Activated naive CD8-positive, alpha-beta T cell treated with anti-CD3 and anti-CD28 coated beads, Interleukin-2, amount 10 ng/mL, durations not matched to agents 7 days and 5 days (primary cell): ENCODE measurements at places on chromosomes 4 and X. TPM values are rescaled to one million over a fixed set of nuclear protein-coding genes. Genes with fewer than 3 reads are reported as not detected.

DNA sequence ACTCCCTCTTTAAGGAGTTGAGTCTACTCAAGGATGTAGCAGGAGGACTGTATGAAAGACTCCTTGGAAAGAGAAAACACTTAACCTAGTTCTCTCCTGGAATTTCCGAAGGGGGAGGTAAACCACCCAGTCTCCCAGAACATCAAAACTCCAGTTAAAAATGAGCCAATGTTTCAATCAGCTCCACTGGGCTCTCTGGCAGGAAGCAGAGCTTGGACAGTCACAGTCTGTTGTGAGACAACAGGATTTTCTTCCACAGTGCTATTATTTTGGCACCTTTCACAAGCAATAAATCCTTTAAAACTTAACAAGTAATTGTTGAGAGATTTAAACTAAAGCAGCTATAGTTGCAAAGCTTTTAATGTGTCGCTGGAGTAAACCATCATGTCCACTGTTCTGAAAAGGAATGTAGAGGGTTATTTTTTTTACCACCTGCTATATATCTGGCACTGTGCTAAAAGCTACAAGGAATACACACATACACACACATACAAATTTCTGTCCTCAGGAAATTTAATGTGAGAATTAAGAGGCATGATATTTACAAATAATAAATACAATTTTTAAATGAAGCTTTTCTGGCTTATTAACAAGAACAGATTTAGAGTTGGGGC lies 229.2 kb upstream of the INTU start:
- no peaks in the 10 kb centered on the region for H3K36me3 ChIP-seq
- no peaks in the 10 kb centered on the region for H3K27me3 ChIP-seq
- DNase-seq, result no peak
- no peak overlapping the region for H3K27ac ChIP-seq
- no peaks in the 10 kb centered on the region for H3K4me1 ChIP-seq
- H3K4me3 ChIP-seq, result no peak overlapping the region

GRCh38 chr4:145840162-145840768 lies 98.4 kb downstream of the ZNF827 start:
- DNase-seq, result no peak
- H3K4me3 ChIP-seq, result no peak overlapping the region
- H3K4me1 ChIP-seq, result peaks cover 24% of the 10 kb centered on the region
- H3K27me3 ChIP-seq, result no peaks in the 10 kb centered on the region
- no peak overlapping the region for H3K27ac ChIP-seq
- H3K36me3 ChIP-seq, result peaks cover 25% of the 10 kb centered on the region

GRCh38 chr4:171636606-171637005 lies 176.6 kb upstream of the GALNTL6 start:
- no peak overlapping the region for H3K4me3 ChIP-seq
- no peak overlapping the region for H3K27ac ChIP-seq
- H3K36me3 ChIP-seq, result no peaks in the 10 kb centered on the region
- no peak for DNase-seq

DNA sequence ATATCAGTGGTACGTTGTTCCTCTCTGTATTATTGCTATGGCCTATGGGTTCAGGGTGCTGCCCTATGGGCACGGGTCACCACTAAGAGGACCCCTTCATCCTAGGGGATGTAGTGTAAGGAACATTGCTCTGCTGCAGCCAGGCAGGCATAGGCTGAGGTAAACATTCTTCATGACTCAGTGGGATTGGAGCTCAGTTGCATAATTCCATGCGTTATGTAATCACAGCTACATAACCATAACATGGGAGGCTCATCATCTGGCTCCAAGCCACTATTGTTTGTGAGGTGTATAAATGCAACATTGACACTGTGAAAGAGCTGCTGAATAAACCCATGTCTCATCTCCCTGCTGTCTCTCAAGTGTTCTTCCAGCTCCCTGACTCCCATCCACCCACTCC lies 375.2 kb downstream of the MAGEE1 start:
- no peaks in the 10 kb centered on the region for H3K4me1 ChIP-seq
- H3K36me3 ChIP-seq, result no peaks in the 10 kb centered on the region
- no peak for DNase-seq
- no peak overlapping the region for H3K27ac ChIP-seq

- H3K27me3 ChIP-seq, result peaks cover 11% of the 10 kb centered on the region
- H3K4me1 ChIP-seq, result no peaks in the 10 kb centered on the region
- no peak overlapping the region for H3K27ac ChIP-seq
- no peaks in the 10 kb centered on the region for H3K36me3 ChIP-seq
Measured at GRCh38 chrX:112695494-112695893, 15.8 kb upstream of the LHFPL1 start.

- no peaks in the 10 kb centered on the region for H3K36me3 ChIP-seq
- peaks cover 14% of the 10 kb centered on the region for H3K27me3 ChIP-seq
- peaks cover 8% of the 10 kb centered on the region for H3K4me1 ChIP-seq
- H3K4me3 ChIP-seq, result no peak overlapping the region
- H3K27ac ChIP-seq, result no peak overlapping the region
Measured at GRCh38 chr4:177250056-177250696, 59.5 kb upstream of the NEIL3 start.

PF4V1 gene
- total RNA-seq, result not detected

NPNT gene
- not detected for total RNA-seq

DMRTC1 gene
- total RNA-seq, result 0.31 TPM

CT45A5 gene
- total RNA-seq, result not detected

TRIM2 gene
- 0.75 TPM for total RNA-seq

IL9R gene
- total RNA-seq, result 31.4 TPM

GIMD1 gene
- not detected for total RNA-seq

TIMM17B gene
- 44.5 TPM for total RNA-seq
